ENCODE measurements at places on chromosomes 3 and 15.

GRCh38 chr3:146894406-146894805, 289.3 kb upstream of the PLSCR5 start:
- DNase-seq = no peak

GRCh38 chr3:24598695-24599470, 104.2 kb upstream of the THRB start:
- DNase-seq = no peak

- no peak for DNase-seq
Measured at GRCh38 chr3:152733584-152734119, 101.3 kb upstream of the P2RY1 start.

- DNase-seq = no peak
Measured at GRCh38 chr3:41209646-41210045, 10.3 kb downstream of the CTNNB1 start.

GRCh38 chr3:168117059-168117458, 21.3 kb upstream of the GOLIM4 start:
- DNase-seq = no peak

- DNase-seq = no peak
Measured at GRCh38 chr15:65922621-65923020, 53.3 kb downstream of the RAB11A start.

GRCh38 chr3:114155370-114155821, 23.5 kb downstream of the DRD3 start:
- DNase-seq = no peak

GRCh38 chr3:124118397-124118796, 126.5 kb upstream of the ROPN1 start:
- no peak for DNase-seq

- no peak for DNase-seq
Measured at GRCh38 chr3:46138581-46138980, 69.5 kb downstream of the CCR1 start.

- no peak for DNase-seq
Measured at GRCh38 chr3:193989186-193989585, 146.8 kb upstream of the HES1 start.

GRCh38 chr15:88152672-88153071, 103.9 kb downstream of the NTRK3 start:
- DNase-seq = no peak

- no peak for DNase-seq
Measured at GRCh38 chr3:10411598-10412332, 90.9 kb upstream of the SEC13 start.

DNA sequence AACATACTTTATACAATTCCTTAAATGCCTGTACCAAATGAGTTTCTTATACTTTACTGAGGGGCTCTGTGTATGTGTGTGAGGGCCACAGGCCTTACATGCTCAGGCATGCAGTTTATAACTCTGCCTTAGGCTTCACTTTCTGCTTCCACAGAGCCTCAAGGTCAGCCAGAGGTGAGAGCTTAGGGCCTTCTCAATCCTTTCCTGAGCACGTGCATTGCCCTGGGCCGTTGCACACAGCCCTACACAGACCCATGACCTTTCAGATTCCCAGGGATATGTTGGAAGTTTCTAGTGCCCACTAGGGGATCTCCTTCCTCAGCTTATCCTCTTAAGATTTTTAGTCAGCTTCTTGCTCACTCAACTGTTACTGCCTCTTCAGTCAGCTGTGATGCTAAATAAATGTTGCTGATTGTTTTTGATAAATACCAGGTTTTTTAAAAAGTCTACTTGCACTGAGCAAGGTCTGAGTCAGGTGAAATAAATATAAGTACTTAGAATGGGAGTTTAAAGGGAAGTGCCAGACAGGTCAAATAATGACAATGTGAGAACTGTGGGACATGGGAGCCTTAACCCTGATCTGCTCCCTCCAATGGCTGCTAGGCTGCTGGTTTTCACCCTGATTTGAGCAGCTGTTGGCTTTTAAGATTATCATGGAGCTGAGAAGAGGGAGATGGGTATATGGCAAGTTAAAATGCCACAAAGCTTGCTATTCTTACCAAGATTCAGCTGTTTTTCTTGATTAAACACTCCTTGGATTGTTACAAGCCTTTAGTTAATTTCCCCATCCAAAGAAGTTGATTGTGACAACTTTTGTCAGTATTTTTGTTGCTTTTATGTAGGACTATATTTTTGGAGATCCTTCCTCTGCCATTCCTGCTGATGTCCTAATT, 169.5 kb downstream of the PLD1 start:
- DNase-seq = no peak

DNA sequence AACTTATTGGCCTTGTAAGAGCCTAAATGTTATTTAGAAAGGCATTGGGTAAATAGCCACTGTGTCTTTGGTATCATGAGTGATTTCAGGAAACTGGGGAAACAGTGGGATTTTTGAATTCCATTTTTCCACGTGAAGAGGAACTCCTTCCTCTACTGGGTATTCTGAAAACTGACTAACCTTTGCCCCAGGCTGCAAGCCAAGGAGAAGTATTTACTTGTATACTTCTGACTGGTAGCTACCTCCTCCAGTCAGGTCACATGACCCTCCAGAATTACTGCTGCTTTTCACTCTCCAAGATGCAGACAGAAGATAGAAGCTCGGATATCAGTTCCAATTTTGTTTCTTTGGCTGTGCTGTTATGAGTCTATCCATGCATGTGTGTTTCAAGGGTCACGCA, 50.9 kb upstream of the MAP3K13 start:
- no peak for DNase-seq

DNA sequence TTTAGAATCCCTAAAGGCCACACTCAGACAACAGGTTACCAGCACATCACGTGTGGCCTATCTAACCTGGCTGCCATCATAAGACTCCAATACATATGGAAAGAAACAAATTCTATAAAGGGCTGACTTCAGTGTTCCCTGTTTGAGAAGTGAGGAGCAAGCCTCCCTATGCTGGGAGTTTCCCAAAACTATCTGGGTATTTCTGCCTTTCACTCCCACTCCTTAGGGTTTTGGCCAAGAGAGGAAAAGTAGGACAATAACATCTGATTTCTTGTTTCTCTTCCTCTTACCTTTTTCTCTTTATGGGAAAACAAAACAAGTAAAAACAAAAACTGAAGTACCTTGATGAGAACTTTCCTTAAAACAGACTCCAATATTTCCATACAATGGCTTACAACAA, 121.5 kb upstream of the COL8A1 start:
- no peak for DNase-seq

DNA sequence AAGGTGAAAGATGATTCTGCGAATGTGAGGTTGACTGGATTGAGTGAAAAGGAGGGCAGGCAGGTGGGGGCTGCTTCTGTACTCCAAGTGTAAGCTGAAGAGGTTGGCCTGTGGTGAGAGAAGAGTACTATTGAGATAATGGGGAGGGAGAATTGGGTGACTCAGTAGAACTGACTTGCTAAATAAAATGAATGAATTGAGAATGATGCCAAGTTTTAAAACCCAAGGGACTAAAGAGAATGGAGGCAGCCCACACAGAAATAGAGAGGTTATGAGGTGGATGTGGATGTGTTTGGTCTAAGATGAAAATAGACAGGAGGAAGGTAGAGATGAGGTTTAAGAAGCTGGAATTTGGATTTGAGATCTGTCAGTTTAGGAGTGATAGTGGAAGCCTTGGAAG, 5.9 kb downstream of the MME start:
- DNase-seq = no peak
